ENCODE measurements at places on chromosomes 5 and 9. TPM values are rescaled to one million over a fixed set of nuclear protein-coding genes. Genes with fewer than 3 reads are reported as not detected.

The IL4 gene
- 0.32 TPM for polyA plus RNA-seq

- DNase-seq, result no peak
Measured at GRCh38 chr5:141617682-141618029, 1.1 kb downstream of the DIAPH1 start.

DNA sequence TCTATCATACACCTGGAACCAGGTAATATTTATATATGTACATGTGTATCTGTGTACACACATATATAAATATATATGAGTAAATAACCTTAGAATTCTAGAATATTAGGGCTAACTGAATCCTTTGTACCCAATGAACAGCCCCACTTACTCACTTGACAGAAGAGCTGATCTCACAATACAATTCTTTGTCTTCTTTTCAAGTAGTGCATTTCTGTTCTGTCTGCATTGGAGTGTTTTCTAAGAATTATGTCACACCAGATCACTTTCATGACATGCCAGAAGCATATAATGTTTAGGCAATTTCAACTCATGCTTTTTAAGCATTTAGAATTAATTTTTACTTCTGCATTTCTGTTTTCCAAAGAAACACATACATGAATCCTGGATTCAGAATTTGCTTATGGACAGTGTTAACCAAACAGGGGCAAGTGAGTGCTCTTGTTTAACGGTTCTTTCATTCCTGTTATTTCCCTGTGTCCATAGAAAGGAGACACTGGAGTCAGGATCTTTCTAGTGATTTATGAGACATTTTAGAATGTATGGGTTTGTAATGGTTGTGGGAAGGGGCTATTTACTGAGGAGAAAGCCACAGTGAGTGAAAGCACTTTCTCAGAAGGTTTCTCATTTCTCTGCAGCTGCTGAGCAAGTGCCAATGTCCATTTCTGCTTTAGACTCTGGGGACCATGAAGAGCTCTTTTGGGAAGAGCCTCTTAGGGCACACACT, 123.2 kb downstream of the RMI1 start:
- DNase-seq, result no peak

DNA sequence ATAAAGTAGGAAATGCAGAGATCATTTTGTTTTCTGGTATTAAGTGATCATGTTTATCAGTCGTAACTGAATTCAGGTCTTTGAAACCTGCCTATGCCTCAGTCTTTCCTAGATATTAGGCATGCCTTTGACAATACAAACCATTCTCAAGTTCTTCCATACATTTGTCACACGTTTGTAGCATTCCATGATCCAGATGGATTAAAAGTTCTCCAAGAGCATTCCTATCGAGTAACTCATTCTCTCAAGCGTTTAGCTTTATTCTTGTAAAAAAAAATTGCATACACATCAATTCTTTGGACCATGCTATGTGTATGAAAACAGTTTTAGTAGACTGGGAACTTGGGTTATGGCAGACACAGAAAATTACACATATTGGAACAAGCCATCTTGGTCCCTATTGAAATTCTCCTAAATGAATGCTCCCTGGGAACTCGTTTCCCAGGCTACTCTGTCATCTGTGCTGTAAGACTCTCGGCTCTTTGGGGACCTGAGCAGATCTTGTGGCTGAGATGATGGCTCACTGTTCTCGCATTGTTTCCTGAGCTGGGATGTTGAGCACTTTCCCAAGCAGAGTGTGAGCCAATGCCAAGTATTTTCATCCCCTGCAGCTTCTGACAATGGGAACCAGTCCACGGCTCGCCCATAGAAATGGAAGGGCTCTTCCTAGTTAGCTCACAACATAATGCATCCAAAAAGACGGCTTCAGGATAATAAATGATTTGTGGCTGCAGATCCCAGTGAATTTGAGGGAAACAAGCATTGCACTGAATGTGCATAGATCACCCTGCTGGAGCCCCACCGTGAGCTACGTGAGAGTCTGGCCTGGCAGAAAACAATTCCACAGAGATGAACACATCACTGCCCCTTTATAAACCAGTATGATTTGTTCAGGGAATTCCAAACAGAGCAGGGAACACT, 230.2 kb downstream of the IRX1 start:
- no peak for DNase-seq

- no peak for DNase-seq
Measured at GRCh38 chr5:149773291-149774095, 43.4 kb downstream of the PPARGC1B start.

The ADAMTS2 gene
- polyA plus RNA-seq, result 33.9 TPM

DNA sequence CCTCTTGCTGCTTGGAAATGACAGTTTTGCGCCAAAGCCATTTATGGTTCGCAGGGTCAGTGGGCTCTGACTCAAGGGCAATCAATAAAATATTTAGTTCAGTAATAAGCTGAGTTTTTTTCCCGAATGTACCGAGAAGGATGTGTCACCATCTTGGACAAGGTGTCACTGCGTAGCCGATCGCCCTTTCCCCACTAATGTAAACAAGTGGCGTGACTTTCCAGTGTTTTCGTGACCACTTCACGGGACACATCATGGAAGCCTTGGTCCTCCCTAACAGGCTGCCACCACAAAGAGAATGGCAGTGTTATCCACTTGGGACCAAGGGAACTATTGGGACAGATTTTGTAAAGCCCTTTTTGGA, 16.4 kb downstream of the ISL1 start:
- DNase-seq, result no peak

DNA sequence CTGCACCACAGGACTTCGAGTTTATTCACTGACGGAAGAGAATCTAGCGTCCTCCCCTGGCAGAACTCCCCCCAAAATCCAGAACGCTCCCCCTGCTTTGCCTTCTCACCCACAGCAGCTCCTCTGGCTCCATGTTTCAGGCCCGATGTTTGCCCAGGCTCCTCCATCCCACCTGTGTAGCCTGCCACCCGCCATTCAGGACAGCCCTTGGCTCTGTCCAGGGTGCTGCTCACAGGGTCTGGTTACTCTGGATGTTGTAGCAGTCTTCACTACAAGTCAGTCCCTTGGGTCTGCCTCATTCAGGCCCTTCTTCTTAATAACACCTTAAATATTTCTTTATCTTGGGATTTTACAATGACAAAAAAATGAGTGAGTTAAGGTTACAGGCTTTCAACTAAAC, 41.3 kb upstream of the SV2C start:
- no peak for DNase-seq

DNA sequence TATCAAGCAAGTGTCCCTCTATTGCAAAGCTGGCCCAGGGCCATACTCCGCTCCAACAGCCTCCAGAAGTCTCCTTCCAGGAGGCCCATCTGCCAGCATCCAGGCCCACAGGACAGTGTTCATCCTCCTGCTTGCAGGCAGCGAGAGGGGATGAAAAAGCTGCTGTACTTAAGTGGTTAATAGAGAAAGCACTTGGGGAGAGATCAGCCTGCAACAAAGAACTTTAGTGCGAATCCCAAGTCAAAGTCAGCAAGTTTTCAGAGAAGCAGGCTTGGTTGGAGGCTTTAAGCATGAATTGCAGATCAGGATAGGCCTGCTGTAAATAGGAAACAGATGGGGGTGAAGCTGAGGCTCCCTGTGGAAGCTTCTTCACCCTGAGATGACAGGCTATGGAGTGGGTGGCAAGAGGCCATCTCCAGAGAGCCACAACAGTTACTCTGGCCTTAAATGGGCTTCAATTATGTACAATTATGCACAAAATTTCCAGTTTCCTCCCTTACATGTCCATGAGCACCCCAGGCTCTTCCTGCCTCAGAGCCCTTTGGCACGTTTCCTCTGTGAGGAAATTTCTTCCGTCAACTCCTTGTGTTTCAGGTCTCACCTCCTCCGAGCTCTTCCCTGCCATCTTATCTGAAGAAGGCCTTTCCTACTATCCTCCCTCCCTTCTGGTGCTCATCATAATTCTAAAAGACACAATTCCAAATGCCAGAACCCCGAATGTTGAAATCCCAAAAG, 98.0 kb upstream of the NR3C1 start:
- no peak for DNase-seq

GRCh38 chr9:109274884-109275730, 45.8 kb downstream of the EPB41L4B start:
- no peak for DNase-seq

GRCh38 chr9:134847752-134848432, 32.7 kb upstream of the FCN2 start:
- DNase-seq, result no peak

The RNF208 gene
- 6.0 TPM for polyA plus RNA-seq

The PCDHA9 gene
- 0.08 TPM for polyA plus RNA-seq

DNA sequence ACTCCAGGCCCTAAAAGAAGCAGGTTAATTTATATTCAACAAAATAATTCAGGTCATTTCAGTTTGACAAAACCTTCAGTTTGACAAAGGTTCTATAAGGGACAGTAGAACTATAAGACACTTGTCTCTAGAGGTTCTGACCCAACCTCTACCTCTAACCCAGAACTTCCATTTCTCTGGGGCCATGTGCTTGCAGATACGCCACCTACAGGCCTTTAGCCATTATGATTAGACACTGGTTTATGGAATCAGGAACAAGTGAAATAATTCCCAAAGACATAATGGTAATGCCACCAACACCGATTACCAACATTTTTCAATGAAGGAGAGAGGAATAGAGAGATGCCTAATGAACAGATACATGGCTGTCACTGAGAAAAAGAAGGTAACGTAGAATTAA, 733.9 kb downstream of the PRELID2 start:
- DNase-seq, result no peak

- DNase-seq, result no peak
Measured at GRCh38 chr5:151023651-151024050, 3.3 kb downstream of the GPX3 start.

The RASA1 gene
- 52.0 TPM for polyA plus RNA-seq

DNA sequence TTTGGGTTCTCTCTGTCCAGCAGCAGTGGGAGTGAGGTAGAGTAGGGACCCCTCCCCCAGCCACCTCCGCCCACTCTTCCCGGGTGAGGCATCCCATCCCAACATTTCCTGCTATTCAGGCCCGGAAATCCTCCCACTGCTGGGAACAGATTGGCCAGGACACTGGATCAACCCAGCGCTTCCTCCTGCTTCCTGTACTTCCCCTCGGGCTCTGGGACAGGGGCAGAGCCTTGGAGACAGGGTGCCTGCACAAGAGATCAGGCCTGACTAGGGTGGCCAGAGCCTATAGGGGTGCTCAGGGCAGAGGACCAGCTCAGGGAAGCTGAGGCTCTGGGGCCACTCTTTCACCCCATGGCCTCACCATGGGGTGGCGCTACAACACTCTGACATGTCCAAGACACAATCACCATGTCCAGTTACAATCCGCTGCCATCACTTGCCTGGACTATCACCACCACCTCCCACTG, 14.5 kb downstream of the SH2D3C start:
- no peak for DNase-seq

The C5orf46 gene
- 3.0 TPM for polyA plus RNA-seq

GRCh38 chr9:98312365-98312764, 56.9 kb upstream of the TBC1D2 start:
- no peak for DNase-seq

The SLC6A7 gene
- not detected for polyA plus RNA-seq

The CCDC152 gene
- 19.6 TPM for polyA plus RNA-seq

- no peak for DNase-seq
Measured at GRCh38 chr9:35923927-35924763, 14.9 kb downstream of the SPAAR start.

The SPOCK1 gene
- 0.43 TPM for polyA plus RNA-seq

The GGTA1 gene
- polyA plus RNA-seq, result 7.3 TPM

- no peak for DNase-seq
Measured at GRCh38 chr5:168303393-168304025, 12.1 kb downstream of the WWC1 start.

The TAF11L5 gene
- not detected for polyA plus RNA-seq

GRCh38 chr5:7848296-7848695, 2.6 kb downstream of the CFAP90 start:
- no peak for DNase-seq

DNA sequence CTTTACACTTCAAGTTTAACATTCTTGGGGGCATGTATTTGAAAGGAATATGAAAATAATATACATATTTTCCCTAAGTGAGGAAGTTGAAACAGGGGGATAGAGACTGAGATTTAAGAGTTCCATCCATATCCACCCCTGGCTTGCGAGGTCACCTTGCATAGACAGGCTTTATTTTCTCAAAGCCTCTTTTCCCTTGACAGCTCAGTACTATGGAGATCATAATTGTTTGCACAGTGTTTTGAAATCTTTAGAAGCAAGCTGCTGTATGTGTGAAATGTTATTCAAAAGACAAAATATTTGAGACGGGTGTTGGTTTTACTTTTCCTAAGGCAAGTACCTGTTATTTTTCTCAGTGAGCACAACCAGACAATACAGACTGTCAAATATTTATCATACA, 163.1 kb downstream of the LRRC70 start:
- no peak for DNase-seq

GRCh38 chr5:74767579-74767913, 497 bp downstream of the NSA2 start:
- DNase-seq, result no peak

The GABRA6 gene
- not detected for polyA plus RNA-seq

- no peak for DNase-seq
Measured at GRCh38 chr9:97502984-97503861, 1.8 kb downstream of the TMOD1 start.

The RETREG1 gene
- polyA plus RNA-seq, result 2.7 TPM

DNA sequence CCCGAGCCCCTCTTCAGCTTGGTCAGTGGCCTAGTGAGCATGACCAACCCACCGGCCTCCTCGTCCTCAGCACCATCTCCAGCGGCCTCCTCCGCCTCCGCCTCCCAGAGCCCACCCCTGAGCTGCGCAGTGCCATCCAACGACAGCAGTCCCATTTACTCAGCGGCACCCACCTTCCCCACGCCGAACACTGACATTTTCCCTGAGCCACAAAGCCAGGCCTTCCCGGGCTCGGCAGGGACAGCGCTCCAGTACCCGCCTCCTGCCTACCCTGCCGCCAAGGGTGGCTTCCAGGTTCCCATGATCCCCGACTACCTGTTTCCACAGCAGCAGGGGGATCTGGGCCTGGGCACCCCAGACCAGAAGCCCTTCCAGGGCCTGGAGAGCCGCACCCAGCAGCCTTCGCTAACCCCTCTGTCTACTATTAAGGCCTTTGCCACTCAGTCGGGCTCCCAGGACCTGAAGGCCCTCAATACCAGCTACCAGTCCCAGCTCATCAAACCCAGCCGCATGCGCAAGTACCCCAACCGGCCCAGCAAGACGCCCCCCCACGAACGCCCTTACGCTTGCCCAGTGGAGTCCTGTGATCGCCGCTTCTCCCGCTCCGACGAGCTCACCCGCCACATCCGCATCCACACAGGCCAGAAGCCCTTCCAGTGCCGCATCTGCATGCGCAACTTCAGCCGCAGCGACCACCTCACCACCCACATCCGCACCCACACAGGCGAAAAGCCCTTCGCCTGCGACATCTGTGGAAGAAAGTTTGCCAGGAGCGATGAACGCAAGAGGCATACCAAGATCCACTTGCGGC, 1.8 kb downstream of the EGR1 start:
- no peak for DNase-seq

Data from left lung (tissue), 14 donors.